ENCODE measurements at places on chromosomes 1 and 21.
A peak's percentile ranks its signal among the peaks of the same experiment; 100 is the strongest.

- no peak for DNase-seq
Measured at GRCh38 chr1:209132736-209133467, 450.6 kb upstream of the CAMK1G start.

DNA sequence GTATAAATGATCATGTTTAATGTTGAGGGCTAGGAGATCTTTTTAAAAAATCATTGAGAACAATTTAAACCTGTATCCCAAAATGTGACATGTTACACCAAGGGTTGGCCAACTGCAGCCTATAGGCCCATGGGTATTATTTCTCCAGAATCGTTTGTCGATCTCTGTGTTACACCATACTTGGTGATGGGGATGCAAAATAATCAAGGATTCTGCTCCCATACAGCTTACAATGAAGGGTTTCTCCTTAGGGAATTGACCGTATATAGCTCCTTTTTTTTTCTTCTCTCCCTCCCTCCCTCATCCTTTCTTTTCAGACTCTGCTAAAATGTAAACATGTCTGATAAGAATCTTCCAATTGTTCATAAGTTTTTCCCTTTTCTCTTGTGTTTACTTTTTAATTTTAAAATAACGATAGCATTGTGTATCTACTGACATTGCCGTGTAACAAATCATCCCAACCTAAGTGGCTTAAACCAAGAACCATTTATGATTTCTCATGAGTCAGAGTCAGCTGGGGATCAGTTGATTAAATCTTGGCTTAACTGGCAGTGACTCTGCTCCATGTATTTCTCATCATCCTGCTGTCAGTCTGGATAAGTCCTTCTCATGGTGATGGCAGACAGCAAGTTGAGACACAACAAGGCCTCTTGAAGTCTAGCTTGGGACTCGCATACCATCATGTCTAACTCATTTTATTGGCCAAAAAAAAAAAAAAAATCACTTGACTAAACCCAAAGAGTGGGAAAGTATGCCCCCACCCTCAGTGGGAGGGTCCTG is 48.0 kb downstream of the MARK1 start:
- DNase-seq = peak; percentile 21

- peak; percentile 80 for DNase-seq
Measured at GRCh38 chr1:166145499-166145898, 21.3 kb downstream of the FAM78B start.

DNA sequence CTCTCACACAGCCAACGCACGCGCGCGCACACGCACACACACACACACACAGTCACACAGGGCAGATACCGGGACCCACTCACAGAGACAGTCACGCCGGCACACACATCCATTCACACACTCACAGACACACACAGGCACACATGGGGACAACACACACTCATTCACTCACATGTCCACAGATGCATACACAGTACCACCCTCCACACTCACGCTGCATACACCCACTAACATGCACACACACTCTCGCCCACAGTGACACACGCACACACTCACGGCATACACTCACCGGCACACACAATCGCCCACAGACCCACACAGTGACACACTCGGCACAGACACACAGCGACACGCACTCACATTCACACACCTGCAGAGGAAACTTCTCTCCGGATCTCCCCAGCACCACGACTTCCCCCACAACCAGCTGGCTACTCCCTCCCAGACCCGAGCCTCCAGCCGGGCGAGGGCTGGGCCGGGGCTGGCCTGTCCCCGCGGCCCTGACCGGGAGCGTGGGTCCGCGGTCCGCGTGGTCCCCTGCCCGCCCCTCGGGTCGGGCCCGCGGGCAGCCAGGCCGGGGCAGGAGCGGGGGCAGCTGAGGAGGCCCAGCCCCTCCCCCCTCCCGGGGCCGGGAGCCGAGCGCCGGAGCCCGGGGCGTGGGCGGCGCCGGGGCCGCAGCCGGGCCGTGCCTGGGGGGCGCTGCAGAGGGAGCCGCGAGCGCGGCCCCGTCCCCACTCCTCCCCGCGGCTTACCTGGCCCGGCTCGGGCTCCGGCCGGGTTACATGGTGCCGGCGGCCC is 552 bp downstream of the DLGAP3 start:
- DNase-seq = no peak

GRCh38 chr1:223355699-223356098 is 8.3 kb downstream of the SUSD4 start:
- no peak for DNase-seq

GRCh38 chr1:66251546-66251945 is 282.4 kb upstream of the SGIP1 start:
- no peak for DNase-seq

DNA sequence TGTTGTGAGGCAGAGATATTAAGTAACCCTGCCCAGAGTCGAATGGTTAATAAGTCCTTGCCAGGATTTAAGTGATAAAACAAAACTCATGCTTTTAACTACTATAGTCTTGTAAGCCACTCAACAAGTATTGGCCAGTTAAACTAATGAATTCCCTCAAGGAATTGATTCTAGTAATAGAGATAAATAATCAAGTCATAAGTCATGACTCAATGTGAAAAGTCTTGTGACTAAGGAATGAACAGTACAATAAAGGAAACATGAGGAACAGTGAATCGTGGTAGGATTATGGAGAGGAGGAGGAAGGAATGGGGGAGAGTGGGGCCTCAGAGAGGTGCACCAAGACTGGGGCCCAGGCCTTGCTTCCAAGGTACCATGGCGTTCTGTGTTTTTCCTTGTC is 104.7 kb downstream of the FGGY start:
- peak; percentile 16 for DNase-seq

GRCh38 chr1:32338637-32339145 is 2.7 kb upstream of the MARCKSL1 start:
- DNase-seq = no peak

DNA sequence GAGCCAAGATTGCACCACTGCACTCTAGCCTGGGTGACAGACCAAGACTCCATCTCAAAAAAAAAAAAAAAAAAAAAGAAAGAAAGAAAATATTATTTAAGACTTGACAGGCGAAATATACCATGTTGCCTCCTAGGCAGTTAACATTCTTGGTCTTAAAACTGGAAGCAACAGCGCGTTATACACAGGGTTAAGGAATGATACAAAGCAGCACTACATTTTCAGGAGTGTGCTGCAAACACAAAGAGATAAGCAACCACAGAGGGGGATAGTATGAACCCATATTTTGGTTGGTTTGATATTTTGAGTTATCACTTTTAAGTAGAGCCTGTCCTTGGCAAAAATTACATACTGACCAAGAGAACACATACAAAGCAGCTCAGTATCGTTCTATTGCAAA is 25.1 kb downstream of the USP24 start:
- no peak for DNase-seq

DNA sequence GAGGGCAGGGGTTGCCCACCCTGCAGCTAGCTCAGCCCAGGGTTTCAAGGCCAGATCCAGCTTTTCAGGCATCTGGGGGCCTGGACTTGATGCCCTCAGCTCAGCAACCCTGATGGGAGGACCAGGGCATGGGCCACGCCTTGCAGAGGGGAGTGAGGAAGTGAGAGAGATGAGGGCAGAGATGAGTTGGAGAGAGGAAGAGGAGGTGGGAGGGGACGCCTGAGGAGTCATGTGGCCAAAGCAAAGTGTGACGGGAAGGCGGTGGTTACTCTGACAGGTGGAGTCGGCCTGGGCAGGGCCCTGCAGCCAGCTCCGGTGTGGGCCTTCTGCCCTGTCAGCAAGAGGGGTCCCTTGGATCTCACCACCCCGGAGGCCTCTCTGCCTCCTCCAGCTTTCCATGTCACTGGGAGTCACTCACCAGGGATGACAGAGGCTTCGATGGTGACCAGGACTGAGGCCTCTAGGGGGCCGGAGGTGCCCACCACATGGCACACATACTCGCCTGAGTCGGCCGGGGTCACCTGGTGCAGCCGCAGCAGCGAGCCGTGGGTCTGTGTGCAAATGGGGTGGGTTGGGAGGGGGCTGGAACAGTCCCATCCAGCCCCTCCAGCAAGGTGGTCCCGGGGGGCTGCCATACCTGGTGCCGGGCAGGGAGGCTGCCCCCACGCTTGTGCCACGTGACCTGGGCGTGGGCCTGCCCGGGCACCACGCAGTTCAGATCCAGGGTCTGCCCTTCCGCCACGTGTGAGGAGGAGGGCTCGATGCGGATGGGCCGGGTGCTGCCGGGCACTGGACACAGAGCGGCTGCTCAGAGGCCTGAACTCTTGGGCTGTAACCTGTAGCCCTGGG is 40.4 kb downstream of the LDLRAD2 start:
- DNase-seq = no peak
